ENCODE measurements at places on chromosomes 5 and 9.

- no peak for DNase-seq
These were observed 409.5 kb downstream of the PDE4D start for GRCh38 chr5:59483971-59484472.

DNA sequence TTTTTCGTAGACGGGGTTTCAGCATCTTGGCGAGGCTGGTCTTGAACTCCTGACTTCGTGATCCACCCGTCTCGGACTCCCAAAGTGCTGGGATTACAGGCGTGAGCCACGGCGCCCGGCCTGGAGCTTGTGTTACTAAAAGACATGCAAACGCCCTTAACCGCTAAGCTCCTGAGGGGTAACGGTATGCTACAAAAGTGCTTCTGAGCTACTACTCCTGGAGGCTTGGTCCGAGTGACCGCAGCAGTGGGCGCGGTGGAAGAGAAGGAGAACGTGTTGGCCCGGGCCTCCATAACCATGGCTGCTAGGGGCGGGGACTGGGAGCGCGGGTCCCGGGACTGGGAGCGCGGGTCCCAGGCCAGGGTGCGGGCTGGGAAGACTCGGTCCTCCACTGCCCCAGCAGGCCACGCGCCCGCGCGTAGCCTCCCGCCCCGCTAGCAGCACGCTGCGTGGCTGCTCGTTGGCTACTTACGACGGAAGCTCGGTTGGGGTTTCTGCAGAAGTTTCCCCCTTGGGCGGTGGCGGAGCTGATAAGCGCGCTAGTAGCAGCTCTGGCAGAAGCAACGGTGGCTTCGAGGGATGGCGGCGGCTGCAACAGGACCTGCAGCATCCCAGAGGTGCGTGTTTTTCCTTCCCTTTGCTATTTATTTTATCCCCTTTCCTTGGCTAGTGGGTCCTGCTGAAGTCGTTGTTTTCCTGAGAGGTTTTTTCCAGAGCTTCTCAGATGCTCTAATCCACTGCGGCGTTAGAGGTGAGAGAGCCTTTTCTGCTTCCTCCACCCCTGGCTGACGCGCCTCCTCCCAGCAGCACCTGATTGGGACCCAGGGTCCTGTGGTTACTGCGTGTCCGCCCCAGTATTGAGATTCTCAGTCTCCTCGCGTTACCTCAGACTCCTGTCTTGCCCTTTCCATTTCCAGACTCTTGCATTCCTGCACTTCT is 69.2 kb upstream of the CCDC180 start:
- DNase-seq = peak; percentile 92

DNA sequence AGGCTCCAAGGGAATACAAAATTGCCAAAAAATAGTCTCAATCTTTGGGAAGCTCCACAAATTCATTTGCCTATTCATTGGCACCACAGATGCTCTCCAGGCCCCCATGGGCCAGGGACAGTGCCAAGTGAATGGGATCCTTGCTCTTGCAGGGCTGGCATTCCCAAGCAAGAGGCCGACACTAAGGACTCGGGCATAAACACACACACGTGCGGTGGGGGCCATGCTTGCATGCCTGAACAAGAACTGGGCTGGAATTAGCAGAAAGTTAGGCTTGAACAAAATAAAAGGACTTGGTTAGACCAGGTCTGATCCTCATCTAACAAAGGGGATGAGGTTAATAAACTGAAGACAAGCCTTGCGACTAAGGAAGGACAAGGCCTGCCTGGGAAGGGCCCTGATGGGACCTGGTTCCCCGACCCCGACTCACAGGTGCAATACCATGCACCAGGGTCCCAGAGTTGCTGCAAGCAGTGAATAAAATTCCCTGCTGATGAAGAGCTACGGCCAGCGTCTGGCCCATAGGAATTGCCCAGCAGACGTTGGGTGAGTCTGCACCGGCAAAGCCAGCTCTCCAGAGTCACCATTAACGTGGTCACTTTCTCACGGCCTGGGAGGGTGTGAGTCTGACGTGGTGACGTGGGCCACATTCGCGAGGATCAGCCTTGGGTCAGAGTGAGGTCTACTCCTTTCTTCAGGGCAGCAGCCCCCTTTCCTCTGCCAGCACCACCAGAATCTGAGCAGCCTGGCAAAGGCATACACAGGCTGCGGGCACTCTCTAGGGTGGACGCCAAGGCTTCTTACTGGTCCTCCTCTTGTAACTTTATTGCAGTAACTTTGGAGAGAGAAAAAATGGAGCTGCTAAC is 77.4 kb upstream of the FCN1 start:
- DNase-seq = peak; percentile 9

DNA sequence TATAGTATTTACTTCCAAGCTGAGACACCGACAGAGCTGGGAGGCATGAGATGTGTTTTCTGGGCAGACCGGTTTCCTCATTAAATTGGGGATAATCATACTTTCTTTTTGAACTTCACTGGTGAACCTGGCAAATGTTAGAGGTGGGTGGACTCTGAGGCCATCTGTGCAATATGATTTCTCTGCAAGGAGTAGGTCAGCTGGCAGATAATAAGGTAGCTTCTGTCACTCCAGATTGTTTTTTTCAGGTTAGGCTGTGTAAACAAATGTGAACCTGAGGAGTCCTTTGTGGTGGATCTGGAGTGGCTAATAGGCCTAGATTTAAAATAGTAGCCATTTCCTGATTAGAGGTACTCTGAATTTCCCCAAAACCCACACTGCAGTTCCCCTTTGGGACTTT is 75.4 kb upstream of the S1PR3 start:
- DNase-seq = no peak

- no peak for DNase-seq
These were observed 593.7 kb upstream of the KLF4 start for GRCh38 chr9:108083160-108083750.

DNA sequence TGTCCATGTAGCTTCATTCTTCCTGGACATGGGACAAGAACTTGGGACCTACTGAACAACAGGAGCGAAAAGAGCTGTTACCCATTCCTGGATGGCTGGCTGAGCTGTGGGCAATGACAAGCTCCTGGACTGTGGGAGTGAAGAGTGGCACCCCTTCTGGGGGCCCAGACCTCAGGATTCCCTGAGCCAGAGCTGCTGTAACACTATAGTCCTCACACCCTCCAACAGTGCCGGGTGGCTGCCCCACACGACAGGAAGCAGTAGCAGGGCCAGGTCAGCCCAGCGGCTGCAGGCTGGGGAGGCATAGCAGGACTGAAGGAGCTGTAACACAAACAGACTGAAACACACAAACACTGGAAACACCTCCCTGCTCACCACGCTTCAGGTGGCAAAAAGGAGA is 169.7 kb upstream of the IRX2 start:
- DNase-seq = no peak

- DNase-seq = no peak
These were observed 97.1 kb downstream of the SLC44A1 start for GRCh38 chr9:105341434-105342146.

- DNase-seq = peak; percentile 64
These were observed 44.5 kb downstream of the AMBP start for GRCh38 chr9:114033397-114034103.

- no peak for DNase-seq
These were observed 426.5 kb downstream of the IRX1 start for GRCh38 chr5:4022056-4022670.

DNA sequence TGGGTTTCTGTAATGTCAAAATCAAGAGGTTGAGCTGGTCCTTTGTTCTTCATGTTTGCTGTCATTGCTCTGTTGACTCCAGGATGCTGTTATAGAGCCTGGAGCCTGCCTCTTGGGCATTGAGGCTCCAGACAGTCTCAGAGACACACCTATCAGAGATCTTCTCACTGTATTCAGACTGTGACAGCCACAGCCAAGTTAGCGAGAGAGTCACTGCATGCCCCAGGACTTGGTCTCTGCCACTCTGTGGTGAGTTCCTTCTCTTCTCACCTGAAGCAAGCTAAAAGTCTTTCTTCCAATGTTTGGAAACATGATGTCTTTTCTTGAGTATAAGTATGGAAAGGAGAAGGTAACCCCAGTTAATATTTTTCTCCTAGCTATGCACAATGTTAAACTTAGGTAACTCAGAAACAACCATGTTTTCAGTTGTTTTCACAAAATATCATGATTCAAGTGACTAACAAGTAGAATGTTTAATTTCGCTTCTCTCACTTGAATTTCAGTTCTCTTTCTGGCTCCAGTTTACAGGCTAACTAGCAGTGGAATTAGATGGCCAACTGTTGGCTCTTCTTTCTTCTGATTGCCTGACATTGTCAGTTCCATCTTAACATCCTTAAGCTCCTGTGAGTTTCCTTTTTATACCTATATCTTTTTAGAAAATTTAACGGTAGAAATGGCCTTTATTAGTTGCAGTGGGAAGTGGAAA is 20.6 kb upstream of the ZFYVE16 start:
- DNase-seq = no peak

DNA sequence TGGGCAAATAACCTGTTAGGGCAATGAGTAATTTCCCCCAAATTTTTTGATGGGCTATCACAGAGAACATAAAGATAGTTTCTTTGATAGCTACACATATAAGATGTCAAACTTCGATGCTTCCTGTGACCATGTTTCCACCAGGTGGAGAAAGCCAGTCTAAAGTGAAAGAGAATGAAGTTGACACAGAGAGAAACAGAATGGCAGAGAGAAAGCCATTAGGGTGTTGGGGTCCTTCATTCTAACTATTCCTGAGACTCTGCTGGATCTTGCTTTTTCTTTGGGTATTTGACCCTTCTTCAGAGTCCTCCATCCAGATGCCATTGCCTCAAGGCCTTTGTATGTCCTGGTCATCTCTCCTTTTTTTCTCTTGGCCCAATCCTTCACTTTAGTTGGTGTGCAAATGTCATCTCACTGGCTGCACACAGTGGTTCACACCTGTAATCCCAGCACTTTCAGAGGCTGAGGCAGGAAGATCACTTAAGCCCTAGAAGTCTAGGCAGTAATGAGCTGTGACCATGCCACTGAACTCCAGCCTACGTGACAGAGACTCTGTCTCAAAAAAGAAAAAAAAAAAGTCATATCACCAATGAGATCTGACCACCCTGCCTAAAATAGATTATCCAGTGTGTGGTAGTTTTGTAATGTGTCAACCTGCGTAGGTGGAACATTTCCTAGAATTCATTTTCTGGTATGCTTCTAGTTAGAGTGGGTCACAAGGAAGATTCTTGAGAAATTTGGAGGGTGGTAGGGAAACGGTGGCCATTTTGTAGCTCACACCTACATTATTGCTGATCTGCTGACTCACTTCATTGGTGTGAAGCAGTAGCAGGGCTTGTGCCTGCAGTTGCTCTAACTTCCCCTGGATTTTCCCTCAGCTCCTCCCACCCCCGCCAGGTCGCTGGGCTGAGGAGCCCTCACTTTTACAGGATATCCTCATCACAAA is 20.8 kb upstream of the KIF2A start:
- DNase-seq = no peak

- no peak for DNase-seq
These were observed 23.9 kb downstream of the SLC35A4 start for GRCh38 chr5:140588311-140589070.

DNA sequence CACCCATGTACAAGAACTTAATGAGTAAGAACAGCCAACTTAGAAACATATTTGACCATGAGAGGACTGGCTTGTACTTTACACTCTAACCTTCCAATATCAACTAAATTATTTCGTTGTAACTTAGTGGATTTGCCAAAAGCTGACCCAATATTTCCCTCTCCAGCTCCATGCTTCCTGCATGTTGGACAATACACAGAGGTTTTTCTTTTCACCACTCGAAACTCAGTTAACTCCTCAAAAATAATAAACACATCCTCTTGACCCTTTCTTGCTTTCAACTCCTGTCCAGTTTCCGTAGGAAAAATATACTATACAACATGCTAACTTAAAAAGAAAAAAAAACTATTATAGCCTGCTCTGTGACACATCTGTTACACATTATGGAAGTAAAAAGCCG is 188.9 kb downstream of the MPDZ start:
- DNase-seq = peak; percentile 39

DNA sequence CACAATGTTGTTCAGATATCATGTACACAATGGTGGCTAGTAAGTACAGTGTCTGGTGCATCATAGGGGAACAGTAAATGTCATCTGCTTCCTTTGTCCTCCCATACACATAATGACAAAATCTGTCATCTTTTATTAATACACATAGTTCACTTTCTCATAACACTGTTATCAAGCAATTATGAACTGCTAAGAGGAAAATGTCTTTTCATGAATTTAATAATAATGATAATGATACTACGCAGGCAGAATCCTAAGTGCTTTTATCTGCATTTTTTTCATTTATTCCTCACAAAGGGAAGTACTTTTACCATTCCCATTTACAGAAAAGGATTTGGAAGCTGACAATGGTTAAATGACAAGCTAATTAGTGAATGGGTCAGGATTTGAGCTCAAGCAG is 35.7 kb downstream of the DPYSL3 start:
- DNase-seq = no peak

DNA sequence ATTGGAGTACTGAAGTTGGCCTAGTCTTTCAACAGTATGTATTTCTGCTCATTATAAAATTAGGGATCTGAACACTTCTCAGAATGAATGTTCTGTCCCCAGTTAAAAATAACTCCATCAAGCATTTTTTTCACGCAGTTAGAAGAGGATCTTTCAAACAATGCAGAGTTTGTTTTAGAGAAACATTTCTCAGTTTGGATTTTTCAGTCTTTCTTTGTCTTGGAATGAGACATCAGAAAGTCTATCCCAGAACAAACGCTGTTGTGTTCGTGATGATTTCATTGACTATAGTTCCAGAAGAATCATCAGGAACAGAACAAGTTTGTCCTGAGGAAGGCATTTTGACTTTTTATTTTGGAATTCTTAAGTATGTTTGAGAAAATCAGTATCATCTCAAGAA is 218.7 kb downstream of the ARRDC3 start:
- no peak for DNase-seq

- DNase-seq = no peak
These were observed 280.4 kb upstream of the PTGER4 start for GRCh38 chr5:40399349-40399748.

- DNase-seq = no peak
These were observed 152.2 kb downstream of the TMEM161B start for GRCh38 chr5:88116396-88116795.

DNA sequence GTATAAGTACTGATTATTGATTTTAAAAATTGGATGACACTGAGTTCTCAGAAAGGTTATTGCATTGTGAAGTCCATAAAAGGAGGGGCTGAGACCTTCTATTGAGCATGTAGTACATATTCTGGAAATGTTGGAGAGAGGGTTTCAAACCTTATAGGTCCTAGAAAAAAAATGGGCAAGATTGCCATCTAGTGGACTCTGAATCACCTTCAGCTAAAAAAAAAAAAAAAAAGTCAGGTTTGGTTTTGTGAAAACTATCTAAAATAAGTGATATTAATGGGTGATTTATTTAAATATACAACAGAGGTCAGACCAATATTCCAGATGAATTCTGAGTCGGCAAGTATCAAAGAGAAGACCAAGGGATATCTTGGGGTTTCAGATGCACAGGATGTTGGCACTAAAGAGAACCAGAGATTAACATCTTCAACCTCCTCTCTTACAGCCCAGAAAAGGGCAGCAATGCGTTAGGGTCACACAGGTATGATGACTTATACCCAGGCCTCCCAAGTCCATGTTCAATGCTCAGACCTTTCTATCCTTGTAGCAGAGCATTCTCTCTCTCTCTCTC is 109.8 kb upstream of the NMUR2 start:
- no peak for DNase-seq

DNA sequence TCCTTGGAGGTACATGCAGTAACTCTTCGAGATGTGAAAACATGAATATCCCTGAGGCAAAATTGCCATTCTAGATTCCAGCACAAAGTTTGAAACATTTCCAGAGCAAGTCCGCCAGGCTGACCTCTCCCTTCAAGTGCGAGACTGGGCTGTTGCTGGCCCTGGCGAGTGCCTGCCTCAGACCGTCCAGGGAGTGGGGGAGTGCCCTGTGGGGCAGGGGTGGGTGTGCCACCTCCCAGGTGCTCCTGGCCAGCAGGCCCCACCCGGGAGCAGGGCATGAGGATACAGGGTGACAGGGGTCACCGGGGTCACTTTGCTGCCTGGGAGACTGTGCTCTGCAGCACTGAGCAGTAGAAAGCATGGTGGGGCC is 199.9 kb downstream of the AOPEP start:
- DNase-seq = no peak
